Panc1 (cell line): ENCODE measurements at places on chromosomes 12 and 14. TPM values are rescaled to one million over a fixed set of nuclear protein-coding genes. Genes with fewer than 3 reads are reported as not detected.

DNA sequence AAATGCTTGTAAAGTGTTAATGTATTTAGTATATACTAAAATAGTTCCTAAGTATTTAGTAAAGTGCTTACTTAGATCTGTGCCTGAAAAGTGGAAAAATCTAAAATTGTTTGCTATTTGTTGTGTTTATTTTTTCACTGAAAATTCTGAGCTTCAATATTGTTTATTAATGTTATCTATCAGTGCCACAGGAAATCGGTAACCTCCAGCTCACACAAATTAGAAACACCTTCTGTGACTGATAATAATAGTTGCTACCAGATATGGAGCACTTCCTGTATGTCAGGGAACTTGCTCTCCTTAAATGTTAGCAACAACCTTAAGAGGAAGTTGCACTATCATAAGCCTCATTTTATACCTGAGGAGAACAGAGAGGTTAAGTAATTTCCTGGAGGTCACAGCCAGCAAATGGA lies 723 bp upstream of the LRP10 start:
- no peak for DNase-seq
- H3K4me1 ChIP-seq, result peaks cover 8% of the 10 kb centered on the region; the same call in 1 of the 2 replicates
- H3K27ac ChIP-seq, result peak overlapping the region; percentile 80
- H3K27me3 ChIP-seq, result no peaks in the 10 kb centered on the region
- no peaks in the 10 kb centered on the region; the same call in 1 of the 2 replicates for H3K36me3 ChIP-seq
- H3K4me3 ChIP-seq, result peak overlapping the region; percentile 84

DNA sequence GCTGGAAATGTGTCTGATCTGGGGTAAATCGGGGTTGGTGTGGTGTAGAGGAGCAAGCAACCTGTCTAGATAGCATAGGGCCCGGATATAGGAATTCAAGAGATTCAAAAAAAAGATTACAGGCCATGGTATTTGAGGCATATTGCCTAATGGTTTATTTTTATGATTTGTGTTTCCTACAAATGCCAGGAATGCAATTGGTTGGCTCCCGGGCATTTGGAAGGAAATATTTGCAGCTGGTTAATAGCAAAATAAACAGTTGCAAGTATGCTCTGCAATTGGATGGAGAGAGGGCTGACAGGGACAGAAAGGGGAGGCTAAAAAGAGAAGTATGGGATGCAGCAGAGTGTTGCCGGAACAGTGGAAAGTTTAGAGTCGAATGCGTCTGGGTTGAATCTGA lies 315.6 kb upstream of the ATP2B1 start:
- H3K4me3 ChIP-seq, result no peak overlapping the region
- no peak for DNase-seq
- H3K4me1 ChIP-seq, result no peaks in the 10 kb centered on the region; the same call in 1 of the 2 replicates
- no peak overlapping the region for H3K27ac ChIP-seq
- H3K27me3 ChIP-seq, result no peaks in the 10 kb centered on the region

DNA sequence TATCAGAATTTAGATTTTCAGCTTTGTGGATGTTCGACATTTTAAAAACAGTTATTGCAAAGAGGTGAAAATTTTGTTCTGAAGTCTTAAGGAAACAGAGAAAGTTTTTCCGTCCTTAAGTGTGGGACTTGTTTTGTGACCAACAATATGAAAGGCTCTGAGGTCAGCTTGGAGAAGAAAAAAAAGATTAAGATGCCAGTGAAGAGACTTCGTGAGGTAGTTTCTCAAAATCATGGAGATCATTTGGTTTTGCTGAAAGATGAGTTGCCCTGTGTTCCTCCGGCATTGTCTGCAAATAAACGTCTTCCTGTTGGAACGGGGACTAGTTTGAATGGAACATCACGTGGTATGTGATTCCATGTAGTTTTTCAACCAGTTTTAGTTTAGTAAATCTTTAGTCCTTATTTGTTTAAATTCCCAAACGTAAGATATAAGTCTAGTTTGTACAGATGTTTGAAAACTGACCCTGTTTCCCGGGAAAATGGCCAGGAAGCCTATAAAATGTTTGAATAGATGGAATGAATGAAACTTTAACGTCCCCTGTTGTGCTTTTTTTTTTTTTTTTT lies 682 bp downstream of the KIAA0586 start:
- H3K4me1 ChIP-seq, result peaks cover 5% of the 10 kb centered on the region; the same call in 1 of the 2 replicates
- no peaks in the 10 kb centered on the region for H3K27me3 ChIP-seq
- DNase-seq, result peak; percentile 32
- H3K36me3 ChIP-seq, result peaks cover 2% of the 10 kb centered on the region

DNA sequence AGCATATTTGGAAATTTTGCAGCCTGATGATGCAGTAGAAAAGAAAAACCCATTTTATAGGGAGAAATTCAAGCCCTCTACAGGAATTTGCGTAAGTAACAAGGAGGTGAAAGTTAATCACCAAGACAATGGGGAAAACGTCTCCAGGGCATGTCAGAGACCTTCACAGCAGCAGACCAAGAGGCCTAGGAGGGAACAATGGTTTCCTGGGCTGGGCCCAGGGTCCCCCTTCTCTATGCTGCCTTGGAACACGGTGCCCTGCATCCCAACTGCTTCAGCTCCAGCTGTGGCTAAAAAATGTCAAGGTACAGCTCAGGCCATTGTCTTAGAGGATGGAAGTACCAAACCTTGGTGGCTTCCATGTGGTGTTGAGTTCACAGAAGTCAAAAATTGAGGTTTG lies 6.5 kb upstream of the KRT6C start:
- no peaks in the 10 kb centered on the region for H3K36me3 ChIP-seq
- no peak overlapping the region for H3K27ac ChIP-seq
- DNase-seq, result no peak
- no peak overlapping the region for H3K4me3 ChIP-seq
- H3K4me1 ChIP-seq, result no peaks in the 10 kb centered on the region

The FLVCR2 gene
- 9.7 TPM for total RNA-seq

The GYS2 gene
- total RNA-seq, result not detected

GRCh38 chr12:110074089-110074488 lies 25.8 kb upstream of the C12orf76 start:
- no peaks in the 10 kb centered on the region for H3K36me3 ChIP-seq
- no peaks in the 10 kb centered on the region for H3K4me1 ChIP-seq
- DNase-seq, result no peak
- H3K27me3 ChIP-seq, result no peaks in the 10 kb centered on the region
- no peak overlapping the region for H3K4me3 ChIP-seq

The C1QL4 gene
- total RNA-seq, result 2.1 TPM

- no peaks in the 10 kb centered on the region for H3K36me3 ChIP-seq
- no peak overlapping the region for H3K4me3 ChIP-seq
- no peak for DNase-seq
- no peaks in the 10 kb centered on the region for H3K4me1 ChIP-seq
Observed at GRCh38 chr12:86772696-86773095, 516.5 kb upstream of the MGAT4C start.

The DGLUCY gene
- 21.3 TPM for total RNA-seq

The CCDC91 gene
- total RNA-seq, result 26.9 TPM

GRCh38 chr14:93150227-93151208 lies 34.2 kb downstream of the MOAP1 start:
- DNase-seq, result no peak
- no peaks in the 10 kb centered on the region for H3K36me3 ChIP-seq
- H3K27ac ChIP-seq, result no peak overlapping the region
- no peaks in the 10 kb centered on the region for H3K4me1 ChIP-seq

- H3K4me3 ChIP-seq, result no peak overlapping the region
- H3K36me3 ChIP-seq, result no peaks in the 10 kb centered on the region
- H3K27ac ChIP-seq, result no peak overlapping the region
- H3K4me1 ChIP-seq, result 0 out of 2 replicates have a peak, but pooled peaks cover 2% of the 10 kb centered on the region
- no peak for DNase-seq
Observed at GRCh38 chr14:103854017-103854808, 6.8 kb upstream of the PPP1R13B start.

DNA sequence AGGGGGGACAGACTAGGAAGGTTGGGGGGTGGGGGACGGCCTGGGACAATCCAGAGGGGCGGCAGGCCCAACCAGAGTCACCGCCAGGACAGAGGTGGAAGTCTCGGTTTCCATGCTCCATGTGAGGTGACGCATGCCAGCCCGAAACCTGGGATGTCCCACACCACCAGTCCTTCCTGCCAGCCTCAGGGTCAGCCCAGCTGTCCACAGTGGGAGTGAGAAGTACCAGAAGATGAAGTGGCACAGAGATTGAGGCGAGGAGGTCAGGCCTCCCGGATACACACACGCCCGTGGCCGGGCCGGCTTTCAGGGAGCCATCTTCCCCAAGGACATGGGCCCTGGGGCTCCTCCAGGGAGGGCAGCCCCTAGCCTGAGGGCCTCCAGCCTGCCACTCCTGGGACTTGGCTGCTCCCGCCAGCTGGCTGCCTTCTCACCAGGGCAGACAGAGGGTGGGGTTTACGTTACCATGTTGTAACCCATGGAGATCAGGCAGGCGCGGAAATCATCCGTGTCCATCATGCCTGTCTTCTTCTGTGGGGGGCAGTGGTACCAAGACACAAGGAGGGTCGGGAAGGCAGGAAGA lies 85.2 kb upstream of the ZFP36L1 start:
- DNase-seq, result no peak
- no peak overlapping the region for H3K4me3 ChIP-seq
- H3K4me1 ChIP-seq, result no peaks in the 10 kb centered on the region
- H3K27ac ChIP-seq, result no peak overlapping the region

The KRT79 gene
- not detected for total RNA-seq

- no peaks in the 10 kb centered on the region for H3K36me3 ChIP-seq
- H3K4me1 ChIP-seq, result peaks cover 3% of the 10 kb centered on the region; the same call in 1 of the 2 replicates
- H3K27me3 ChIP-seq, result no peaks in the 10 kb centered on the region
- H3K4me3 ChIP-seq, result no peak overlapping the region
- no peak overlapping the region for H3K27ac ChIP-seq
- DNase-seq, result no peak
Observed at GRCh38 chr12:123966596-123966995, 6.0 kb downstream of the CCDC92 start.

The SLC7A7 gene
- 0.85 TPM for total RNA-seq

- H3K4me1 ChIP-seq, result no peaks in the 10 kb centered on the region
- peaks cover 59% of the 10 kb centered on the region for H3K36me3 ChIP-seq
- DNase-seq, result no peak
- no peak overlapping the region for H3K4me3 ChIP-seq
- no peaks in the 10 kb centered on the region for H3K27me3 ChIP-seq
- no peak overlapping the region for H3K27ac ChIP-seq
Observed at GRCh38 chr12:48061938-48062719, 43.8 kb downstream of the SENP1 start.

DNA sequence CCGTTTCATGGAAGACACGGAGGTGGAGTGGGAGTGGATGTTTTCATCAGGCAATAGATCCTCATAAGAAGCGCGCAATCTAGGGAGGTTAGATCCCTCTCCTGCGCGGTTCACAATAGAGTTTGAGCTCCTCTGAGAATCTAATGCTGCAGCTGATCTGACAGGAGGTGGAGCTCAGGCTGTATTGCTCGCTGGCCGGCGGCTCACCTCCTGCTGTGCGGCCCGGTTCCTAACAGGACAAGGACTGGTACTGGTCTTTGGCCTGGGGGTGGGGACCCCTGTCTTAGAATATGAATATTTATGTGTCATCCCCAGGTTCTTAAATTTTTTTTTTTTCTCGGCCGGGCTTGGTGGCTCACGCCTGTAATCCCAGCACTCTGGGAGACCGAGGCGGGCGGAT lies 36.7 kb downstream of the PRICKLE1 start:
- no peaks in the 10 kb centered on the region for H3K4me1 ChIP-seq
- H3K27ac ChIP-seq, result no peak overlapping the region

DNA sequence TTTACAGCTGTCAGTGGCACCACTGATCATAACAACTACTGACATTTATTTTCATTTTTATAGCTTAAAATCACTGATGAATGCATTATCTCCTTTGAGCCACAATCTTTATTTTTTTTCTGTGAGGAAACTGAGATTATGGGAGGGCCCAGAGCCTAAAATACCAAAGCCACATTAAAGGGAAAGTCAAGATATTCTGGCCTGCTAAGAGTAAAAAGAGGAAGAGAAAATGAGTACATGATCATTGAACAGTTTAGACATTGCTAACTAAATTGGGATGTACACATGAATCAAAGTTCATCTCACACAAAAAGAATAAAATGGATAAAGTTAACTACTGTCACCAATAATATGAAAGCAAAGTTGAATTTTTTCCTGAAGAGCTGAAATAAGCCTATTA lies 170.5 kb upstream of the GARIN2 start:
- H3K4me1 ChIP-seq, result no peaks in the 10 kb centered on the region
- H3K27me3 ChIP-seq, result no peaks in the 10 kb centered on the region
- H3K27ac ChIP-seq, result no peak overlapping the region
- H3K36me3 ChIP-seq, result no peaks in the 10 kb centered on the region
- DNase-seq, result no peak
- H3K4me3 ChIP-seq, result no peak overlapping the region

DNA sequence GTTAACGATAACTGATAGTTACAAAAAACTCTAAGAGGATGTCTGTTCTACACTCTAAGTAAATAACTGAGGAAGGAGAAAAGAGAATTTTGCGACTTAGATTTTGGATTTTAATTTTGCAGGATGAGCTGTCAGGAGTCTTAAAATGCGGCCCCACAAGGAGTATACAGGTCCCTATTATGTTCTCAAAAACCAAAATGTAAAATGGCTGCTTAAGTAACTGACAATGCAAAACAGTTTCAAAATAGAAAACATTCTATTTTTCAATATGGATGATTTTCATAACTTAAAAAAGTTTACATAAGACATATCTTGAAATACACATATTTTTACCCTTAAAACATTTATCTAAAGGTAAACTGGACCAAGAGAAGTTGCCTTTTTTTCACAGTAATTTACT lies 2.6 kb downstream of the CD69 start:
- H3K36me3 ChIP-seq, result no peaks in the 10 kb centered on the region
- no peaks in the 10 kb centered on the region; the same call in 1 of the 2 replicates for H3K4me1 ChIP-seq
- no peak for DNase-seq

GRCh38 chr14:79630288-79630960 lies 580.9 kb downstream of the DIO2 start:
- H3K27ac ChIP-seq, result no peak overlapping the region
- DNase-seq, result no peak
- no peaks in the 10 kb centered on the region for H3K36me3 ChIP-seq

The MYO1A gene
- total RNA-seq, result not detected

DNA sequence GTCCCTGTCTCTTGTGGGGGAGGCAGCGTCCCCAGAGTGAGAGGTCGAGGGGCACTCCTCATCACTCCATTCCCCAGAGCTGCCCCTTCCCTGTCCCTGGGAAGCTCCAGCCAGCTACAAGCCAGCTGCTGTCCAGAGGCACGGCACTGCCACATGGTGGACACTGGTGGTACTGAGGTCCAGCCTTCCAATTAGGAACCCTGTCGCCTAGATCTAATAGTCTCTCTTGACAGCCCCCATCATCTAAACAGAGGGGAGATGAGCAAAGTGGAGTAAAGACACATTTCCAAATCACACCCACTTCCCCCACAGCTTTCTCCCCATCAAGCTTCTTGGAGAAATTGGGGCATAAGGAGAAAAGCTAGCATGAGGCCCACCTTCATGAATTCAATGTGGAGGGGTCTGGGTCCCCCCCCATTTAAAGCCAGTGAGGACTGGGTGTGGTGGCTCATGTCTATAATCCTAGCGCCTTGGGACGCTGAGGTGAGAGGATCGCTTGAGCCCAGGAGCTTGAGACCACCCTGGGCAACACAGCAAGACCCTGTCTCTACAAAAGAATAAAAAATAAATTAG lies 2.1 kb upstream of the INHBE start:
- H3K27me3 ChIP-seq, result no peaks in the 10 kb centered on the region
- no peak overlapping the region for H3K4me3 ChIP-seq
- no peak overlapping the region for H3K27ac ChIP-seq
- H3K36me3 ChIP-seq, result no peaks in the 10 kb centered on the region
